ENCODE measurements at places on chromosomes 5 and 9.

DNA sequence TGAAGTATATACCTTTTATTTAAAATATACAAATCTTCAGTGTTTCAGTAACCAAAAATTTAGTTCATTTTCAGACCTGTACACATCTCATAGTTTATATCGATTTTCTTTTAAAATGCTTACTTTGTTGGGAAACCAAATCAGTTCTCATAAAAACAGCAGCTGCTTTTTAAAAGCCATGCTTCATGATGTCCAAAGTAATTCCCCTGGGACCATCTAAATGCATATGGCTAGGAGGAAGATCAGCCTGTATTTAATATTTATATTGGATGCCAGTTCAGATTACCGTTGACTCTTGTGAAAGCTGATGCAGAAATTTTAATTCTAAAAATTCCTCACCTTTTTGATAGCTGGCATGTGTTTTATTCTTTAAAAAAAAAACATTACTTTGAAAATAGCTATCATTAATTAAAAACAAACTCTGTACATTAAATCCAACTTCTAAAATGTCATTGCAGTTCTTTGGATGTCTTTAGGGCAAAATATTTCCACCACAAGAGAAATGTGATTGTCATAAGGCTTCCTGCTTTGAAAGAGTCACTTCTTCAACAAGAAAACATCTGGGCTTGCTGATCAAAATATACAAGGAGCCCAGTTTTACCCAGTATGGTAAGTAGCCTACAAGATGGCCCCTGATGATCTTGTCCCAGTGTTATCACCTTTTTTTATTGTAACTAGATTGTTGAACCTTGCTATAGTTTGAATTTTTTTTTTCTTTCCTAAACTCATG, 1242.9 kb upstream of the CDH6 start:
- DNase-seq: no peak

DNA sequence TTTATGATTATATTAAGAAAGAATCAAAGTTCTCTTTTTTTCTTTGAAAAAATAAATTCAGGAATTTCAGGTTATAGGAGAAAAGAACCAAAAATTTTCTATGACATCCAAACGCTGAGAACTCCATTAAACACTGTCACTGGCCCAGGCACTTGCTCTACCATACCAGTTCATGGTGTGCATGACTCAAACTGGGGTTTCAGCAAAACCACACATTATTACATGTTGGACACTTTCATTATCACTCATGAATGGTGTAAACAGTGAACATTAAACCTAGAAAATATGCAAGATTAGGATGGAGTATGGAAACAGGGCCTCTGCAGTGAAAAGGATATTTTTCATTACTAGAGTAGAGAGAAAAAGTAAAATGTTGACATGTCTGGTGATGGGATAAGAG, 369.9 kb upstream of the FAM174A start:
- DNase-seq: no peak

DNA sequence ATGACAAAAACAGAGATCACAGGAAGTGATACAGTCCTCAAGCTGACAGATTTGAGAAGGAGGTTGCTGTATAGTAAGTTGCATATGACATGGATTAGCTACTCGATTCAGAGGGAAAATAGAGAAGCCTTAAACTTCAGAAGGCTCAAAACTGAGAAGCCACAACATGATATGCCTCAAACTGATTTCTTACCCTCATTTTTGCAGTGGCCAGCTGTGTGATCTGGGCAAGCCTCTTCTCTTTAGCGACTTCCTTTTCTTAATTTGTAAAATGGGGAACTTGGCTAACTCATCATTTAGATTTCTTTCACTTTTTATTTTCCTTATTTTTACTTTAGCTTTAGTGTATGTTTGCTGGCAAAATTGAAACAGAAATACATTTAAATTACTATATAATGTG, 421.1 kb downstream of the KIF4B start:
- DNase-seq: no peak

DNA sequence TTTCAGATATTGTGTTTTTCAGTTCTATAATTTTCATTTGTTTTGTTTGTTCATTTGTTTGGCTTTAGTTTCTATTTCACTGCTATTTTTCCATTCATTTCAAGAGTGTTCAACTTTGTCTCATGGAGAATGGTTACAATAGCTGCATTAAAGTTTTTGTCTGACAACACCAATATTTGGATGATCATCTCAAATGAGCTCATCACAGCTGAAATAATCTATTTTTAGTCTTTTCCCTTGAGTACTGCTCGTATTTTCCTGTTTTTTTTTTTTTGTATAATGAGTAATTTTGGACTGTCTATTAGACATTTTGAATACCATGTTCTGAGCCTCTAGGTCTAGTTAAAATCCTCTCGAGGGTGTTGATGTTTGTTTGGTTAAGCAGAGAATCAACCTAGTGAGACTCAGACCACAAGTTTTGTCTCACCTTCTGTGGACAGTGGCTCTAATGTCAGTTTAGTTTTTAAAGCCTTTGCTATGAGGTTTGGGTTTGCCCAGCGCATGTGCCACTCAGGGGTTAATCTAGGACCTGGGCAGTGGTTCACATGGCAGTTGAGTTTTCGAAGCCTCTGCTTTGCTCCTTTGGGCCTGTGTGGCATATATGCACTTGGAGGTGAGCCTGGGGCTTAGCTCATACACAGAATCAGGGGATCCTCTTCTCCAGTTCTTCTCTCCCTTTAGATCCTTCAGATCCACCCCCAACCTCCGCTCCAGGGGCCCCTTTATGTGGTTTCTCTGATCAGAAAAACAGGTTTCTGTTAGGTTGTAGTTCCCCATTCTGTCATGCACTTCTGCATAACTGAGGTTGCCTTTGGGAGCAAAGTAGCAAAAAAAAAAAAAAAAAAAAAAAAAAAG, 79.8 kb downstream of the ARSB start:
- no peak for DNase-seq

DNA sequence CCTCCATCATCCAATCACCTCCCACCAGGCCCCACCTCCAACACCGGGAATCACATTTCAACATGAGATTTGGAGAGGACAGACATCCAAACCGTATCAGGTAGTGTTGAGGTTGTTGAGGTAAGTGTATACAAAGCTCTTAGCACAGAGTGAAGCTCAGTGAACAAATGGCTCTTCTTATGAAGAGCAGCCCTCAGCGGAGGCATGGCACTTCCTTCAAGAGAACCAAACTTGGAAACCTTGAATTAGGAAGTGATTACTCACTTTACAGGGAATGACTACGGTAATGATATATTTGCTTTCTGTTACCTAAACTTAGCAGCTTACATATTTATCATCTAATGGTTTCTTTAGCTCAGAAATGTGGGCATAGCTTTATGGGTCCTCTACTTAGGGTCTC, 92.8 kb downstream of the IQGAP2 start:
- no peak for DNase-seq

GRCh38 chr5:40571729-40572128, 108.0 kb upstream of the PTGER4 start:
- no peak for DNase-seq

DNA sequence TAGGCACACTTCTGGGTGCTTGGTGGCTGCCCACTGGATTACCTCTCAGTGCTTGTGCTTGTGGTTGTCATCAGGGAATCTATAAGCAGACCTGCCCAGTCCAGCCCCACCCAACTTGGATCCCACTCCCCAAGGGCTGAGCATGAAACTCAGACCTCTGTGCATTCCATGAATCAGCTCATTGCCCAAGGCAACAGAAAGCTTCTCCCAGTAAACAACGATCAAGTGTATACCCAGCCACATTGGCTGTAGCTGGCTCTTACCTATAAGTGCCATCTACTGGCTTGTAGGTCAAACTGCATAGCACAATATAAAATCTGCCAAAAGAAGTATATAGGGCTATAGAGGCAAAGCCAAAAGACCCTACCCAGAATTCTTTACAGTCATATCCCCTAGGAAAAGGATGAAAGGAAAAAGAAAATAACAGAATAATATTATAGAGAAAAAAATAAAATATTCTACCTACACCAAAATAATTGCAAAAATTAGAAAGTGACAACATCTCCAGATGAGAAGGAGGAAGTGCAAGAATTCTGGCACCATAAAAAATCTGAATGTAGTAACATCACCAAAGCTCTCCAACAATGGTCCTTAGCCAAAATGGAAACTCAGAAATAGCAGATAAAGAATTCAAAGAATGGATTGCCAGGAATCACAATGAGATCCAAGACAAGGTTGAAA, 321.0 kb upstream of the TRPC7 start:
- DNase-seq: peak; percentile 6

All from LNCaP clone FGC (cell line).